ENCODE measurements at places on chromosomes 2 and 18. TPM values are rescaled to one million over a fixed set of nuclear protein-coding genes. Genes with fewer than 3 reads are reported as not detected.

DNA sequence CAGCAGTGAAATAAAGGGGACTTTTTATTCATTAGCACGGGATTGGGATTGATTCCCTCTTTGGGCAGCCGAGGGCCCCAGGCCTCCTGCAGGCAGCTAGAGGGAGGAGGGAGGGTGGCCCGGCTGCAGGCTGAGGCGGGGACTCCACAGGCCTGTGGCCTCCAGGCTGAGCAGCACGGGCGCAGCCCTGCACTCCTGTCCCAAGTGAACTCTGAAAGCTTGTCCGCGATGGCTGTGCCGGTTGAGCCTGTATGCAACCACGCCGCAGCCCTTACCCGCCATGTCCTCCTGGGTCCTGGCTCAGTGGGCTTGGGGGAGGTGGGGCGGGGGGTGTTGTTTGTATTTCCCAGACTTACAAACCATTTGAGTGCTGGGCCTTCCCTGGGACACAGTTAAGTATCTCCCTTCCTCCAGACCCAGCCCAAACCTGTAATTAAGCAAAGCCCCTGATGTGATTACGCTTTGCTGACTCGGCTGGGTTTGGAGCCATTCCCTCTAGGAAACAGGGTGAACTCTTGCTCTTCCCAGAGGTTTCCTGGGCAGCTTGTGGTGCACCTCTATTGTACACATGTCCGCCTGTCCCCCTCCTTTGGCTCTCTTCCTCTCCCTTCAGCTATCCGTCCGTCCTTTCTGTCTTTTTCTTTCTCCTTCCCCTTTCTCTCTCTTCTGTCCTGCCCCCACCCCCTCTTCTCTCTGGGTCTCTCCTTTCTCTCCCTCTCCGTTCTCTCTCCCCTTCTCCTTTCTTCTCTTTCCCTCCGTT, 5.3 kb downstream of the GLI2 start:
- no peak for DNase-seq

DNA sequence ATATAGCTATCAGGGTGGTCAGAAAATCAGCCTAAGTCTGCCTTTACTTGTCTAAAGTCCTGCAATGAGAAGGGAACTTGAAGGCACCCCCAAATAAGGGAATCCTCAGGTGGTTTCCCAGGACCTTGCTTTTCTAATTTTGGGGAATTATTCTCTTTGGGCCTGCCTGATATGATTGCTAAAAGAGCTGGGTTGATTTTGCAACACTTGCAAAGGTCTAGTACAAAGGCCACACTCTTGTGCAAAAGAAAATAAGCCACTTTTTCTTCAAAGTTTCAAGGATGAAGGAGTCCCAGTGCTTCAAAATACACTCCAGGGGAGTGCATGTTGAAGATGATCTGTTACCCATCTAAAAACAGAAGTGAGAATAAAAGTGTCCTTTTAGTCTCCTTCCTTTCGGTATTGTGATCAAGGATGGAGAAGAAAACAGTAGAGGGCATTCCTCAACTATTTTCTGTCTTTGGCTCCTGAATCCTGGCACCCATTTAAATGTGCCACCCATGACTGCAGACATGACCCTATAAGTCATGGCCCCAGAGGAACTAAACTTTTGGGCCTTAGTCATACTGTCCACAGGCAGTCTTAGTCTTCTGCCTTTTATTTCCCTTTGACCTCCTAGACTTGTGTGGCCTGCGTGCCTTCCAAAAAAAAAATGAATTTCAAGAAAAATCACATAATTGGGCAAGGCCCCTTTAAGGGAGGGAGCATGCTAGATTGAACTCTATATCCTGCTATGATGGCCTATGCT, 5.1 kb downstream of the SULT1C3 start:
- DNase-seq: no peak

- no peak for DNase-seq
Observed at GRCh38 chr2:26333293-26333692, 12.7 kb upstream of the SELENOI start.

DNA sequence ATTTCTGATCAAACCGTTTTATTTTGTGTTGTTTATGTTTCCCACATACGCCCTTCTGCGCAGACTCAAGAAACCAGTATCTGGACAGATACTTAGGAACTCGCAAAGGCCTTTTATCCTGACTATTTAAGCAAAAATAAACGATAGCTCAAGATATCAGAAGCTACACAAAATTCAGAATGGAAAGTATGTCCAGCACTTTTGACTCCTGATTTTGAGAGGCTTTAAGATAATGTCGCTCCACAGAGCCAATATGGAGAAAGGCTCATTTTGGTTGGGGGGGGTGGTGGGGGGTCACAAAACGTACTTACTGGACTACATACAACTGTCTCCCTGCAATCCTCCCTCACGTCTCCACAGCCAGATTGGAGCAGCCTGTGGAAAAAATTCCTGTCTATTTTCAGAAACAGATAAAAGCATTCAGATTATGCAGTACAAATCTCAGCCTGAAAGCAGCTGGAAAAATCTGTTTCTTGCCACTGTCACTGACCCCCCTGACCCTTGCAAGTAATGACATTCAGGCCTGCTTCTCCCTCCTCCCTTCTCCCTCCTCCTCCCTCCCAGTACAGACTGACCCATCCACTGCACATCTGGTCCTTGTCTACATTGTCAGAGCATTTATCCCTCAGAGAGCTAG, 34.9 kb upstream of the LCLAT1 start:
- peak; percentile 85 for DNase-seq

DNA sequence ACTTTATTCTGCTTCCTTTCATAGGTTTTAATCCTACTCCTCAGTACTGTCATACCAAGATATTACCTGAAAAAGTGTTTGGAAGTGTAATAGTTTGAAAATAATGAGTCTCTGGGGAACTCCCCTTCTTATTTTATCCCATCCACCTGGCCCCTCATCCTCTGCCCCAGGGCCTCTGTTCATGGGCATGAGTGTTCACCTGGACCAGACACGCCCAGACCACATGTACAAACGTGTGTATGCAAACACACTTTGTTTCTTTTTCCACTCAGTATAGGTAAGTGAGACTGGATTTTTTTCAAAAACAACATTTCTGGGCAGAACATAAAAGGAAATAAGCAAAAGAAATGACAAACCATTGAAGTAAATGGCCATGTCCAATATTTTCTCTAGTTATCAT, 62.1 kb upstream of the THSD7B start:
- no peak for DNase-seq

DNA sequence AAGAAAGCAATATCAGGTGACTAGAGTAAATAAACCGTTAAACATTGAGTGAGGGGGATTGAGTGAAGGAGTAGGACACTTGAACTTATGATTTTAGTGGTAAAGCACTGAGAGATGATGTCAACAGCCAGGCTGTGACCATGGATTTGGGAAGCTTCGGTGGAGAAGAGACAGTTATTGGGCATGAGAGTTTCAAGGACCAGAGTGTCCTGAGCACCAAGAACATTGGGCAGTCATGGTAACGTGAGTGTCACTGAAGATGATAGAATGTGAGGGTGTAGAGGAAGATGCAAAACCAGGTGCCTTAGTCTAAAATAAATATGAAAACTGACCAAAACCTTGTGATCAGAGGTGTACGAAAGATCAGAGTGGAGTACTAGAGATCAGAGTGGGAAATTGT, 248.1 kb downstream of the ASXL3 start:
- DNase-seq: no peak

DNA sequence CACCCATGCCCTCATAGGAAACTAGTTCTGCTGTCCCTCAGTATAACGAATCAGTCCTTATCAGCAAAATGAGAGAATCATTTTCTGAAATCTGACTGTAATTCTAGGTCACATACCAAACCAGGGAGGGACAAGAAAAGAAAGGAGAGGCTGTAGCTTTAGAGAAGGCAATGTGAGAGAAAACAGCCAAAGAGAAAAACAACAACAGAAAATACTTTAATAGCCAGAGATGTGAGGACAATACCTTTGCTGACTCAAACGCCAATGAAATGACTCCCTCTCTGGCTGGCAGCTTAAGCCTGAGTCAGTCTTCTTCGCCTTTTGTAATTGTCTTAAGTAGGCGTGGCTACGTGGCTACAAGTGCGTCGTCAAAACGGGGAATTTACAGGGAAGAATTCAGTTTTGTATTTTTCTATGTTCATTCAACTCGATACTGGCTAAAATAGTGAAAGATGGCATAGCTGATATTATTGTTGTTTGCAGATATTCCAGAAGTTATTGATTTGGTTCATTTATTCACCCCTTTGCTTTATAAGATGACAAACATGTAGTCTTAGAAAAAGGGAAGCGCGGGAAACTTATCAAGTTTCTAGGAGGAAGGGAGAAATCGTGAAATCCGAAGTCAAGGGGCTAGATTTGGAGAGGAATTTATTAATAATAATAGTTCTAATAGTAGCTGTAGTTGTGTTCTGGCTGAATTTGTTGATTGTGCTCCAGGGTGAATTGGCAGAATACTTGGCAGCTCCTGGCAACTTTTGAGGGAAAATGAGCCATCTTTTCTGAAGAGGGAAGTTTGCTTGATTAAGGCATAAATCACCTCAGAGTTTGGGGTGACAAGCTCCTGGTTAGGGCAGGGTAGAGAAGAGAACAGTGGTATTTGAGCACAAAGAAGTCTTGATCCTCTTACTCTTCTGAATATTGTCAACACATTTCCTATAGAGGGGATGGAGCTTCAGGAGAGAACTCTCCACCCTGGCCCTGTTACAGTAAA, at the start of gene IL1A:
Gene IL1A (minus strand): TSS at position 295 of the 991 bp plus-strand sequence. CDS start 723 bp downstream, outside the sequence.
- DNase-seq: no peak

- DNase-seq: no peak
Observed at GRCh38 chr2:200828572-200829257, 17.0 kb downstream of the BZW1 start.

DNA sequence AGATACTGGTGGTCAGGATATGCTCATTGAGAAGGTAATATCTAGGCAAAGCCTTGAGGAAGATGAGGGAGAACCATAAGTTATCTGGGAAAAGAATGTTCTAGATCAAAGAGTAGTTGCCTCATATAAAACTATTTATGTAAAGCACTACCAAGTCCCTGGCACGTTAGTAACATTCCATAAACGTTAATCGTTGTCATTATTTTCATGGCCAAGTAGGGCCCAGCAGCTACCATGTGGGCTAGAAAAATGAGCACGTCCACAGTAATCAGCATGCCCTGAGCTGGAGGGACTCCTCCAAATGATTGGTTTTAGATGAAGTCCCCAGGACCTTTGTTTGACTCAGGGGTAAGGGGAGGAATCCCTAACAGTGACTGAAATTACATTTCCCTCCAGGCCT, 32.7 kb upstream of the AFTPH start:
- DNase-seq: no peak

GRCh38 chr2:82839036-82839435, 1620.0 kb downstream of the SUCLG1 start:
- DNase-seq: no peak

DNA sequence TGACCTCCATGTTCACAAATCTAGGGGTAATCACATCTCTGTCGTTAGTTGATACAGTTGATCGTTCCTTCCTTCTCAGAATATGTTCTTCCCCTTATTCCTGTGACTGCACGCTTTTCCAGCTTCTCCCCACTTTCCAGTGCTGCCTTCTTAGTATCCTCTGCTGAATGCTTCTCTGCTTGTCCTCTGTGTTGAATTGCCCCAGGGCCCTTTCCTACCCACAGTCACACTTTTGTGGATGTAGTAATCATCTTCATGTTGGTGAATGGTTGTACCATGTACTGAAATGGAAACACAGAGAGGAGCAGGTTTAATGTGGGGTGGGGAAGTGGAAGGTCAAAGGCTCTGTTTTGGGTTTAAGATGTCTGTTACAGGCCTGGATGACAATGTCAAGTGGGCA, 47.2 kb downstream of the EML6 start:
- no peak for DNase-seq

GRCh38 chr2:2808551-2809058, 477.5 kb upstream of the MYT1L start:
- DNase-seq: no peak

- no peak for DNase-seq
Observed at GRCh38 chr2:8676921-8677645, 4.8 kb upstream of the ID2 start.

PTPRN gene
- not detected for polyA plus RNA-seq

IFIH1 gene
- polyA plus RNA-seq: 16.0 TPM

CIAO1 gene
- 55.0 TPM for polyA plus RNA-seq

CD207 gene
- 0.06 TPM for polyA plus RNA-seq

ERFE gene
- not detected for polyA plus RNA-seq

GPD2 gene
- 13.2 TPM for polyA plus RNA-seq

FSIP2 gene
- 4.9 TPM for polyA plus RNA-seq

IL37 gene
- polyA plus RNA-seq: 1.3 TPM
